ENCODE measurements at places on chromosomes 16 and 17. TPM values are rescaled to one million over a fixed set of nuclear protein-coding genes. Genes with fewer than 3 reads are reported as not detected.

The GRB7 gene
- 38.8 TPM for polyA plus RNA-seq

The C17orf67 gene
- polyA plus RNA-seq: 1.6 TPM

The STH gene
- polyA plus RNA-seq: not detected

The TP53TG3B gene
- polyA plus RNA-seq: not detected

The IL21R gene
- polyA plus RNA-seq: 0.30 TPM

The TMED6 gene
- polyA plus RNA-seq: 2.6 TPM

GRCh38 chr17:79361873-79362771, 248.7 kb downstream of the RBFOX3 start:
- no peak for DNase-seq

DNA sequence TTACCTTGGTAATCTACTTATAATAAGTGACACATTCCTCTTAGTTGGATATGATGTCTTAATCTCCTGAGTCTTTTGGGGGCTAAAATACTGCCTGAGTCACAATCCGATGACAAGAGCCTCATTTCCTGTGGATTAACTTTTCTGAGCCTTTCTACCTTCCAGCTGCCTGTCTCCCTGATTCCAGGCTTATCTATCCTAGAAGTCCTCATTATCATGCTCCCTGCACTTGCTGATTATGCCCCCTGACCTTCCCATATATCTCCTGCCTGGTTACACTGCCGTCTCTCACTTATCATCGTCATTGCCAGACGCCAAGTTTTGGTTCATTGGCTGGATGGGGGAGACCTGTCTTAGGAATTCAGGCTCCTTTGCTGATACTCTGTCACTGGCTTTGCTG, 727.4 kb upstream of the CA10 start:
- DNase-seq: no peak

- no peak for DNase-seq
Measured at GRCh38 chr16:21274172-21274726, 3.8 kb downstream of the CRYM start.

GRCh38 chr16:9077091-9077809, 14.2 kb upstream of the HAPSTR1 start:
- DNase-seq: no peak

- no peak for DNase-seq
Measured at GRCh38 chr17:57940653-57941329, 14.4 kb downstream of the CUEDC1 start.

DNA sequence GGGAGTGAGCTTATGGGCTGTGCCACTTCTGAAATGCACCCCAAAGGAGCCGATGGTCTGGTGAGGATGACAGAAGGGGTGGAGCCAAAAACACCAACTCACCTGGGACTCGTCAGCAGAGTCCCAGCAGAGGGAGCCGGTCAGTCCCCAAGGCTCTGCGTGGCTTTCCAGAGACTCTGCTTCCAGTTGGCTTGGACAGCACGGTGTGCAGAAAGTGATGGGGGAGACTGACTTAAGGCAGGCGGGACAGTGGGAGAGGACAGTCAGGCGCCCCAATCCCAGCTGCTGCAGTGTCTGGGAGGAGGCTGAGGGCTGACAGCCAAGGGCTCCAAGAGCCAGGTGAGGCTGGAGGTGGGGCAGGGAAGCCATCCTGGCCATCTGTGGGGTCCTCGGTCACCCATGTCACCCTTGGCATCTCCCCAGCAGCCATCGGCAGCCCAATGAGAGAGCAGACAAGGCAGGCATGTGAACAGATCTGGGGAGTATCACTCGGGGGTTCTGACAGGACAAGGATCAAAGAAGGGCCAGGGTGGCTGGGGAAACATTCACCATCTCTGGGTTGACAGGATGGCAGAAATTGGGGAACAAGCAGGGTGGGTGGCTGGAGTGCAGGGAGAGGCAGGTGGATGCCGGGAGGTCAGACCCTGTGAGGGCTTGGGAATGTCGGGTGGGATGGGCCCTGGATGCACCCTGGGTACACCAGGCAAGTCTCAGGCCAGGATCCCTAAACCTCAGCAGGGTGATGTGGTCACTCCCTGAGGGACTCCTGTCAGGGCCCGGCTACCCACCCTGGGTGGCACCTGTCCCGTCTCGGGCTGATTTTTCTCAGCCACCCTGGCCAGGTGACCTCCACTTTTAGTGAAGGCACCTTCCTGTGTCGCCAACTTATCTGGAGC, 8.9 kb upstream of the KRTAP17-1 start:
- DNase-seq: no peak

- no peak for DNase-seq
Measured at GRCh38 chr17:56754523-56755208, 79.1 kb downstream of the C17orf67 start.

DNA sequence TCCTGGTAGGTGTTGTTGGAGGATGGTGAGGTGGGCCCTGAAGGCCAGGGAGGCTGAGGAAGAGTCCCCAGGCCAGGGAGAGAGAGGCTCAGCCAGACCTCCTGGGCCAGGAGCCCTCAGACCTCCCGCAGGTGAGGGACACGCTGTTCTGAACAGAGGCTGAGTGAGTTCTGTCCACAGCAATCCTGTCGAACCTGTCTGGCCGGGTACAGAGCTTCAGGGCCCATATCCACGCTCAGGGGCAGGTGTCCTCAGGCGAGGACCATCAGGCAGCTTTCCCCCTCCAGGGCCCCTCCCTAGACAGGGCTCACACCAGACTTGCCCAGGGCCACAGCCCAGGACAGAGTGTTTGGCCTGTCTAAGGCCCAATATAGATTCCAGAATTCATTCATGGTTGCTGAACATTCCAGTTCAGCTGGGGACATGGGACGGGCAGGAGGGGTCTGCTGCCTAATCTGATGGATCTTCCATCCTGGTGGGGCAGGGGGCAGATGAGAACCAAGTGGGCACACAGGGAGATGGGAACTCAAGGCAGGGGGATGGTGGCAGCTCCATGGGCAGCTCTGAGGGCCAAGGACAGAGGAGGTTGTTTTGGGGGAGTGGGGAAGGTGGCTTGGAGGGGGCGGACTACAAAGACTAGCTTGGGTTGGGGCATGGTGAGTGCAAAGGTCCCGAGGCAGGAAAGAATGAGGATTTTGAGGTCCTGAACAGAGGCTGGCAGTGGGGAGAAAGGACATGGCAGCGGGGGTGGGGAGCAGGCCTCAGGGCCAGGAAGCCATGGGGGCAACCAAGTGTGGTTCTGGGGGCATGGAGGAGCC, 23.4 kb upstream of the MPRIP start:
- no peak for DNase-seq

- DNase-seq: no peak
Measured at GRCh38 chr17:14693382-14693781, 392.5 kb downstream of the HS3ST3B1 start.

- DNase-seq: no peak
Measured at GRCh38 chr16:69522732-69523404, 42.9 kb upstream of the NFAT5 start.

DNA sequence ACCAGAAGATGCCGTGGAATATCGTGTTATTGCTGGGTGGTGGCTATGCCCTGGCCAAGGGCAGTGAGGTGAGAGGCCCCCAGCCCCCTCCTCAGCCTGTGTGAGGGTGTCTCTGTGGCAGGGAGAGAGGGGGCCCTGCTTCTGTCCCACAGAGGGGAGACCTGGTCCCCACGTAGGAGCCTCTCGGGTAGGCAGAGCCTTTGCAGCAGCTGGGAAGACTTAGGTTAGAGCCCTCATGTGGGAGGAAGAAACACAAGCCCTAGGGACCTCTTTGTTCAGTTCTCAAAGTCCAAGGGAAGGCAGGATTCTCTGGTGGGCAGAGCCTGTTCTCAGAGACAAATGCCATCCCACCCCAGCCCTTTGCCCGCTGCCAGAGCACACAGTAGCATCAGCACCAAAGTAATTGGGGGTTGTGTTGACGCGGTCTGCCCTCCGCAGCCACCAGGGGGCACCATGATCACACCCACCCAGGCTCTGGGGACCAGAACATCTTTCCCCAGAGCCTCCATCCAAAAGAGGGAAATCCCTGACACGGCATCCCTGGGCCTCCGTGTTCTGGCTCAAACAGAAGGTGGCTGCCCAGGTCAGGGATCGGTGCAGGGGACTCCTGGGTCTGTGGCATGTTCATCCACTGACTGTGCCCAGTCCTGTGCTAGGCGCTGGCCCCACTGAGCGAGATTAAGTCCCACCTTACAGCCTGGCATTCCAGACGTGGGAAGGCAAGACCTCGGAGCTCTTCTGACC, 11.5 kb upstream of the FOXN1 start:
- DNase-seq: peak; percentile 64

DNA sequence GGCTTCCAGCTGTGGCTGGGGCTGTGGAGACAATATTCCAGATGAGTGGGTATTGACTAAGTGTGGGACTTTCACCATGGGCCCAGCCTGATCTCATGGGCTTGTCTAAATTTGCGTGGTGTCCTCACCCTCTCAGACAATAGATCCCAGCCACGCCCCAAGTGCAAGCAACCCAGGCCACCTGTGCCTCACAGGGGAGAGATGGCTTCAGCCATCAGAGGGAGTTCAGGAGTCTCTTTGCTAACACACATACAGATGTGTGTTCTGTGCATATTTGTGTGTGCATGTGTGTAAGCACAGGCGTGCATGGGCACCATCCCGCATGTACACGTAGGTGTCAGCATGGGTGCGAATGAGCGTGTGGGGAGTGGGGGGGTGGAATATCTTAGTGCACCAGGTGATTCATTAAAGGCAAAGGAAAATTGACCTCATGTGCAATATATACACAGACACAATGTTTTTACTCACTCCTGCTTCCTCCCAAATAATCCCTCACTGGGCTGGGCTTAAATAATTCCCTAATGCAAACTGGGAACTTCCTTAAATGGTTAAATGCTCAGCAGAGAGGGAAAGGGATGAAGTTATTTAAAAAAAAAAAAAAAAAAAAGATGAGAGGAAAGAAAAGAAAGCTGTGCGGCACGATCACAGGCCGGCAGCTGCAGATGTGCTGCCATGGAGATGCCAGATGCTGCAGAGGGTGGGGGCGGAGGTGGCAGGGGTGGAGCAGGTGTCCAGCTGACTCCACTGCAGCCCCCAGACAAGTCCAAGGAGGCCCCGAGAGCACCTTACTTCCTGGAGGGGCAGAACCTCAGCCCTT, 24.0 kb upstream of the CDC42EP4 start:
- no peak for DNase-seq

DNA sequence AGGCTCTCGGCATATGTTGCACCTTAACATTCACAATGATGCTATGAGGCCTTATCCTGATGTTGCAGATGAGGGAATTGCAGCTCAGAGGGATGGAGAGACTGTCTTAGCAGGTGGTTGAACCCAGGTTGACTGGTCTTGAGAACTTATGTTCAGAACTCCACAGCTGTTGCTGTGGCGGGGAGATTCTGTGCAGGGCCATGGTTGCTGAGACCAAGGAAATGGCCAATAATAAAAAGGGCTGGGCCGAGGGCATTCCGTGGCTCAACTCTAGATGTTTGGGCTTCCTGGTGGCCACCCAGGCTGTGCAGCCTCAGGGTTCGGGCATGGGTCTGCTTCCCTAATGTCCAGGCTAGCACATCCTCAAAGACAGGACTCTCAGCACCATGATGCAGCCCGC, 5.9 kb downstream of the KSR1 start:
- DNase-seq: no peak

GRCh38 chr17:47978324-47978723, 7.4 kb downstream of the CDK5RAP3 start:
- no peak for DNase-seq

DNA sequence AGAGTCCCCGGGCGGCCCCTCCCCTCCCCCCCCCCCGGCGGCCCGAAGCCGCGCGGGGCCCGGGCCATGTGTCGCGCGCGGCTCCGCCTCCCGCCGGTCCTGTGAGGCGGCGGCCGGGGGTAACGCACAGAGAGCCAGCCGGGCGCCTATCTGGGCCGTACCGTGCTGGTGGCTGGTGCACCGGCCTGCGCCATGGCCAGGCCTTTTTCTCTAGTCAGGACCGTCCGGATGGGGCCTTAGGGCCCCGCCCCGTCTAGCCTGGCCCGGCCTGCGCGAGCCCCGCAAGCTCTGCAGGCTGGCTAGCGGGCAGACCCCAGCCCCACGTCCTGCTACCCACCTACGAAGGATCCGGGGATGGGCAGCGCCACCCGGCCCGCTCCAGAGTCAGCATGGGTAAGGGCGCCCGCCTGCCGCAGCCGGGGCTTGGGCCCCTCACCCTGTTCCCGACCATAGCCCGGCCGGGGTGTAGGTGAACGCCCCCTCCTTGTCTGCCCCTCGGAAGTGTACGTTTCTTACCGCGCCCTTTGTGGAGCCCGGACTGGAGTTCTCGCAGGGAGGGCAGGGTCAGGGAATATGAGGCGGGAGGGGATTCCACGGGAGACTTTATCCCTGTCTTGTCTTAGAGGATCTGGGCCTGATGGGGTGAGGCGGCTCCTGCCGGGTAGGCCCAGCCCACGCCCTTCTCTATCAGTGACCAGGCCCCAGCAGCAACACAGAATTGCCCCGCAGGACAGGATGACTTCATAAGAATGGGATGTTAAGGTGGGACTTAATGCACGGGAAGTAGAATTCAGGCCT, at the start of gene CENPT:
Gene CENPT (minus strand): TSS at position 630 of the 798 bp plus-strand sequence. CDS start 13,834 bp downstream, outside the sequence.
- no peak for DNase-seq

DNA sequence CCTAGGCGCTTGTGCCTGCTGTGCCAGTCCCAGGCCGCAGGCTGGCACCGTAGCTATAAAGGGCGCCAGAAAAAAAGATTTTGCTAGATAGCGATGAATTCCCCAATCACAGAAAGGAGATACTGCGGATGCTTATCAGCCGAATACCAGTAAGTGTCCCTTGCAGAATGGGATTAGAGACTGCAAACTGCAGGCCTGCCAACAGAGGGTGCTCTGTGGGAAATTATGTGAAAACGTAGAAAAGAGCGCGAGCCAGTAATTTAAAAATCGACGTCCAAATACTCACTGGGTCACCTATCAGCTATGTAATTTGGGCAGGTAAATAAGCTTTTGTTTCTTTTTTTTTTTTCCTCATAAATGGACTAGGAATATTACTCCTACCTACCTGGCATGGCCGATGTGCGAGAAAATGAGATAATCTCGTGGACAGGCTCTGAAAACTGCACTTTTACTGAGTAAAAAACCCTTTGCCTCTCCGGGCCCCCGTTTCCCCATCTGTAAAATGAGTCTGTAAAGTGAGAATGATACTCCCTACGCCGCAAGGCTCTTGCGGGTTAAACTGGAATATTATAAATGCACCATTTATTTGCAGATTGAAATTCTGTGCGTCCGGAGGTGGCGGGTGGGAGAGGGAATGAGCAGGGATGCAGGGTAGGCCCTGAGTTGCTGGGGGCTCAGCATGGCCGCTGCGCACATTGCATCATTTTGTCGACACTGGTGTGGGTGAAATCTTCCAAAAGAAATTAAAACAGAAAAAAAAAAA, 1.2 kb upstream of the COG1 start:
- peak; percentile 77 for DNase-seq

DNA sequence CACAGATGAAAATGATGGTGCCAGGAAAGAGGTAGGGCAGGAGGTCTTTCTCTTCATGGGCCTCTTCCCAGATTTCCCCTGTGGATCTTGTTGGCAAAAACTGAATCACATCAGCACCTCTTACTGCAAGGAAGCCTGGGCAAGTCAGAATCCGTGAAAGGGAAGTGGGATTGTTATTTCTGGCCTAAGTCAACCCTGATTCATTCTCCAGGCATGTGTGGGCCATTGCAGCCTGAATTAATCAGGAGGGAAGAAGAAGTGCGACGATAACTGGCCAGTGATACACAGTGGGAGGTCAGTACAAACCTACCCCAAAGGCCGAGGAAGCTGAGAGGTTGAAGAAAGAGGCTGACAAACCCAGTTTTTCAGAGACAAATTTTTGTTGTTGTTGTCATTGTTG, 17.9 kb upstream of the NSMCE1 start:
- DNase-seq: no peak

GRCh38 chr17:51667706-51668083, 407.3 kb downstream of the UTP18 start:
- no peak for DNase-seq

- DNase-seq: no peak
Measured at GRCh38 chr17:52048137-52048898, 110.2 kb downstream of the CA10 start.

GRCh38 chr17:17711641-17712162, 30.4 kb downstream of the RAI1 start:
- DNase-seq: no peak

GRCh38 chr17:79977708-79978547, 57.7 kb downstream of the TBC1D16 start:
- DNase-seq: no peak

Measured in left kidney (tissue), 8 donors.